ENCODE measurements at places on chromosomes 7 and 10.

GRCh38 chr7:42934291-42934690 is 2.1 kb downstream of the MRPL32 start:
- no peak for DNase-seq

GRCh38 chr7:69091521-69091920 is 506.8 kb upstream of the AUTS2 start:
- DNase-seq, result no peak

DNA sequence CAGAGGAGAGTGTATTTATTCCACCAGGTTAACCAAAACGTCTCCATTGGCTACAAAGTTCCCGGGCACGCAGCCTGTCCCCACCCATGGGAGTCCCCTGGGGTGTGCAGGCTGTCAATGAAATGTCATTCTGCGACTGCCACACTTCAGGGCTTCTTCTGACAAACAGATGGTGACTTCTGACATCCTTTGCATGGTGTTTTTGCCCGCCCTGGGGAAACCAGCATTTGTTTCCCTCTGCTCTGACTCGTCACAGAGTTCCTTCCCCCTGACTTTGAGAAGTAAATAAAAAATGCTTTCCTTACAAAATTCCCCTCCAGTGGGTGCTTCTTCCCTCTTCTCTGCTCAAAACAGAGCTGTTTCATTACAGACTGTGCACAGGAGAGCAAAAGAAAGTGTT is 38.2 kb downstream of the TNS3 start:
- no peak for DNase-seq

DNA sequence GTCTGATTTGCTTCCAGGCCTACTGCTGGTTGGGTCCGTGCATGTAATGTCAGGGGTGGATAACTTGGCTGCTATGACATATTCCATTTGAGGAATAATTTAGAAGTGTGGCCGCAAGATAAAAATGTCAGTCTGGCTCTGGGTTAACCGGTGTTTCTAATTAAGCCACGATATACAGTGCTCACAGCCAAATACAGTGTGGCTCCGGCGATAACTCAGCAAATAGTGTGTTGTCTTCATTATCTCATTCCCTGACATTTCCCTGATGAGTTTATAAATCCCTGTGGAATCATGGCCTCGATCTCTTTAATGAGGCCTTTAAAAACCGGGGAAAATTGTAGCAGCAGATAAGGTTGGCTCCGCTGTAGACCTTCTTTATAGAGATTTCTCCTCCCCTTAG is 1125.0 kb downstream of the TYW1 start:
- DNase-seq, result peak; percentile 6

DNA sequence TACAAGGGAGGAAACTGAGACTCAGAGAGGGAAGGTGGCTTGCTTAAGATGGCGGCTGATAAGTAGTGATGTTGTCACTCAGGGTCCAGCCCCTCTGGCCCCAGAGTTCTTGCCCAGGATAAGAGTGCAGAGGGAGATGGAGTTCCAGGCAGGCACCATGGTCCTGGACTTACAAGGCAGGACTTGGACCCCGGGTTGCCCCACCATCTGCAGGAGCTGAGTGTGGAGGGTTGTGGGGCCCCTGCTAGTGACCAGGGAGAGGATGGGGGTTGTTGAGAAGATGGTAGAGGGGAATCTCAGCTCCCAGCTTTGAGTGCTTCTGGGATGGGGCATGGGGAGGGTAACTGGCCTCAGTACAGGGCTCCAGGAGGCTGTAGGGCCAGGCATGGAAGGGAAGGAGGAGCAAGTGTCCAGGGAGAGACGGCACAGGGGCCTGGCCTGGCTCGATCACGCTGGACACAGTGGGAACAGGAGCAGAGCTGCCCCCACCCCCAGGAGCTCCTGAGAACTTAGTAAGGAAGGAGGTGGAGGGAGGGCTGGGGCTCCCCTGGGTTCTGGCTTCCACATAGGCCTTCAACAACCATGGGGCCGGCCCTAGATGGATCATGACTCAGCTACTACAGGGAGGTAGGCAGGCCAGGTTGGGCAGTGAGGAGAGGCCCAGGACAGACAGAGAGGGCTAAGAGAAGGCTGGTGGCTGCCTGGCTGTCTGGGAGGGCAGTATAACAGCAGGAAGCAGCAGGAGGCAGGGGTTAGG is 28.2 kb downstream of the PPIF start:
- DNase-seq, result peak; percentile 71

GRCh38 chr10:107647462-107647861 is 483.0 kb upstream of the SORCS1 start:
- DNase-seq, result no peak

- no peak for DNase-seq
Measured at GRCh38 chr10:122362621-122363020, 11.9 kb upstream of the PLEKHA1 start.

DNA sequence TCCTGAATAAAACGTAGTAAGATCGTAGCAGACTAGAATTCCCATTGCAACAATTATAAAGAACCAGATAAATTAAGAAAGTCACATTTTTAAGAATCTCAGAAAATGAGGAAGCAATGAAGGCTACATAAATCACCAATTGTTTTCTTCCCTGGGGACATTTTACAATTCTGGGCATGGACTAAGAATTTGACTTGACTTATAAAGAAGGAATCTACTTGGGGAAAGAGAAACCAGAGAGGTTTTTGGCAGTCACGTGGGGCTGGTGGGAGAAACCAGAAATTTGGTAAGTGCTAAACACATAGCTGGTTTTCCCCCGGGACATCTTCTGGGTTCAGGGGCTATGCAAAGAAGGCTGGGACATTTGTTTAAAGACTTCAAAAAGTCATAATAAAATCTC is 109.8 kb upstream of the IL6 start:
- DNase-seq, result peak; percentile 60

- no peak for DNase-seq
Measured at GRCh38 chr10:2525781-2526180, 541.6 kb upstream of the PFKP start.

DNA sequence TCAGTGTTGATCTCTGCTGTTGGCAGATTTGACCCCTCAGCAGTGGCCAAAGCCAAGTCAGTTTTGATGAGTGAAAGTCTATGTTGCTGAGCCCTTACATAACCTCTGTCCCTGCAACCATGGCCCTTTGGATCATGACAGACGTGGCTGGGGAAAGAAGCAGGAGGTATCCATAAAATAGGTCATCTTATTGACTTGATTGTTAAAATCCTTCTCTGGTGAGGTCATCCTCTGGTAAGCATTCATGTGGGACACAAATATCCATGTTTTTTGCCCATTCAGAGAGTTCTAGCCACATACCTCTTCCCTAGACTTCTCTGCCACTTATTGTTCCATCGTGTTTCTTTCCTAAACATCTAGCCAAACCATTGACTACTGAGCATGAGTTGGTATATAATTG is 251.9 kb upstream of the PTER start:
- DNase-seq, result no peak

DNA sequence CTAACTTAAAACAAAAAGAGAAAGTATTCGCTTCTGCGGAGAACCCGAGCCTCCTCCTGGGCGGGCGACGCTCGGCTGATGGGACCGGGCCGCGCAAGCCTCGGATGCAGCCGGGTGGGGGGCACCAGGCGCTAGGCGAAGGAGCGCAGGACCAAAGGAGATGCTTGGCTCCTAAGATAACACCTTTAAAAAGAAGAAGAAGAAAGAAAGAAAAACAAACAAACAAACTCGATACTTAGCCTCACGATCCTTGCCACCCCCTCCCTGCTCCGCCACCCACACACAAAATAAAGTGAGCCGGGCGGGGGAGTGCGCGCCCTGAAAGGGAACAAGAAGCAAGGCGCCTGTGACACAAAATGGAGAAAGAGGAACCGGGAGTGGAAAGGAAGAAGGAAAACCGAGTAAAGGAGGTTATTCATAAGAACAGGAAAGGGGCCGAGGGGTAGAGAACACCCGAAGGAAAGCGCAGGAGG is 34.0 kb upstream of the EBLN1 start:
- peak; percentile 44 for DNase-seq

DNA sequence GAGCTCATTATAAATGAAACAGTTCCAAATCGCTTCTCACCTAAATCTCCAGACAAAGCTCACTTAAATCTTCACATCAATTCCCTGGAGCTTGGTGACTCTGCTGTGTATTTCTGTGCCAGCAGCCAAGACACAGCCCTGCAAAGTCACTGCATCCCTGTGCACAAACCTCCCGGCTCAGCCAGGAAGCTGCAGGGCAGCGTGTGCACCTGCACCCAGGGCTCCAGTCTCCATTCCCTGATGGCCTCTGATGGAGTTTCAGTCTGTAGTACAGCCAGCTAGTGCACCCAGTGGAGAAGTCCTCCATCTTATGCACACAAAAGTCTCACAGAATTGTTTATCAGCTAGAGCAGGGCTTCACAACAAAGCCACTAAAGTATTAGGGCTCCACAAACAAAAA is 51.1 kb upstream of the PRSS58 start:
- DNase-seq, result no peak

DNA sequence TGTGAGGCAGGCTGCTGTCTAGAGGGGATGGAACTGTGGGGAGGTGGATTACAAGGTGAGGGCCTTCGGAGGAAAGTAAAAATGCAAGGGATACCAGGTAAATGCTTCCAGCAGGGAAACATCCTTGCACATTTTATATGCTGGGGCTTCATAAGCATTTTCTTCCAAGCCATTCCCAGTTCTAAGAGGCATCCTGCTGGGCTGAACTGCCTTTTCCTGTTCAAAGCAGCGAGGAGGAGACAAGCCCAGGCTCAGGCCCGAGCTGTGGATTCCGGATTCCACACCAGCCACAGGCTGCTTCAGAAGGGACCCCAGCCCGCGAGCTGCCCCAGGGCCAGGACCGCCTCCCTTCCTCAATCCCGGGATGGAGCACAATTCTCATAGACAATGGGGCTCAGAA is 249.7 kb downstream of the TNS3 start:
- no peak for DNase-seq

DNA sequence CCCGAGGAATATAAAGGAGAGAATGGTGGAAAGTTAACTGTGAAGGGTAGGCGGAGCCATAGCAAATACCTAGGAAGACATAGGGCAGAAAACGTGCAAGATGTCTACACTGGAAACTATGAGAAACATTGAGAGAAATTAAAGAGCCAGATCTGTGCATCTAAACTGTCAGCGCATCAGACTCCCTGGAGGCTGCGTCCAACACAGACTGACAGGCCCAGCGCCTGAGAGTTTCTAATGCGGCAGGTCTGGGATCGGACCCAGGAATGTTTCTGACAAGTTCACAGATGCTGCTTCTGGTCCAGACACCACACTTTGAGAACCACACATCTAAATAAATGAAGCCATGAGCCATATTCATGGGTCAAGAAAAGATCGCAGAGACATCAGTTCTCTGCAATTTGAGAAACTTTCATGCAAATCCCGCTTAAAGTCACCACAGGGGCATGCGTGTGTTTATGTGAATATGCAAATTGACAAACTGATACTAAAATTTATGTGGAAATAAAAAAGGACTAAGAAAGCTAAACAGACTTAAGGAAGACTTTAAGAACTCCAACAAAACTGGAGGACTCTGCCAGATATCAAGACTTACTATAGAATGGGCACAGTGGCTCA is 38.8 kb downstream of the PROSER2 start:
- no peak for DNase-seq

DNA sequence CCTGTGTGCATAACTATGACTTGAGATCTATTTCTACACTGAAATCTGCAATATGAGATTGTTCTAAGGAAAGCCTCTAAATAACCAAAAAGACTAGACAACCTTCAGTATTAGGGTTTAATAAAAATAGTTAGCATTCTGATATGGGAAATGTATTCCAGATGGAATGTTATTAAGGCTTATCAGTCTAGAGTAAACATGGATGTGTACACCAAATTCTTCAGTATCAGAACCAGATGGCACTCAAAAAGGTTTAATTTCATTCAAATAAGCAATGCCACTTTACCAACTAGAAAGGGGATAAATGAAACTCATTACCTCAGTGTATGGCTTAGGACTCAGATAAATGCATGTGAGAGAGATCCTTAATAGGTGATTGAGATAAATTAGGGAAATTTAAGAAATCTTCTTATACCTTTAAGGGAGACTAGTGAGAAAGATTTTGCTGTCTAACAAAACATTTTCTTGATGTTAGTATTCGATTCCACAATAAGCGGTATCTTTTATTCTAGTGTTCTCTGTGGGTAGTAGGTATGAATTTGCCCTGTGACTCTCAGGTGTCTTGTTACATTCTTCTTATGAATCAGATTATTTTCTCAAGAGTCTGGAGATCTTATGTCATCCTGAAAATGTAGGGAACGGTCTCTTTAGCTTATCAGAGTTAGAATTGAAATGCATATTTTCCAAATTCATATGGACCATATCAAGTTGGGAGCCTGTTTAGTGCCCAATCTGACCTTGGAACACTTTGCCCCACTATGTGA is 159.2 kb downstream of the PRKG1 start:
- DNase-seq, result no peak

DNA sequence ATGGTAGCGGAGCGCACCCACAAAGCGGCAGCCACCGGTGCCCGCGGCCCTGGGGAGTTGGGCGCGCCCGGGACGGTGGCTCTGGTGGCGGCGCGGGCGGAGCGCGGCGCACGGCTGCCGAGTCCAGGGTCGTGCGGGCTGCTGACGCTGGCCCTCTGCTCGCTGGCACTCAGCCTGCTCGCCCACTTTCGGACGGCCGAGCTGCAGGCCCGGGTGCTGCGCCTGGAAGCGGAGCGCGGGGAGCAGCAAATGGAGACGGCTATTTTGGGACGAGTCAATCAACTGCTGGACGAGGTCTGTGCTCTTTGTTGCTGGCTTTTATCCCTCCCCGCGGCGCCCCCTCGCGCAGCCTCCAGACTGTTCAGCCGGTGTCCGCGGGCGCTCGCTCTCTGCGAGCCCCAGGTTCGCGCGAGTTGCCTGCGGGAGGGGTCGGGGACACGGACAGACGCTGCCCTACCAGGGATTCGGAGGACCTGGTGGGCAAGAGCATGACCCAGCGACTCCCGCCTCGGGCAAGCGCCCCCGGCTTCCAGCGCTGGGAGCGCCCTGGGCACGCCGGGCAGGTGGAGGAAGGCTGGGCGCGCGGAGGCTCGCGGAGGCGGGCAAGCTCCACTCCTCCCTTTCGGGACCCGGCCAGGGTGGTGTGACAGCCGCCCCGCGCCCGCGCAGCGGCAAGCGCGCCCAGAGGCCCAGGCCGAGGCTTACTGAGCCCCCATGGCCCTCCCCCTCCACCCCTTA is 887 bp downstream of the COL13A1 start:
- peak; percentile 44 for DNase-seq

- no peak for DNase-seq
Measured at GRCh38 chr7:19464751-19465150, 244.1 kb downstream of the POLR1F start.

- DNase-seq, result no peak
Measured at GRCh38 chr7:24653316-24654085, 80.2 kb downstream of the PALS2 start.

GRCh38 chr10:80540618-80540980 is 2.9 kb downstream of the SH2D4B start:
- no peak for DNase-seq
